ENCODE measurements at places on chromosomes 12 and 14.
A peak's percentile ranks its signal among the peaks of the same experiment; 100 is the strongest.

GRCh38 chr12:91171476-91171875, 11.1 kb downstream of the DCN start:
- no peak for DNase-seq

DNA sequence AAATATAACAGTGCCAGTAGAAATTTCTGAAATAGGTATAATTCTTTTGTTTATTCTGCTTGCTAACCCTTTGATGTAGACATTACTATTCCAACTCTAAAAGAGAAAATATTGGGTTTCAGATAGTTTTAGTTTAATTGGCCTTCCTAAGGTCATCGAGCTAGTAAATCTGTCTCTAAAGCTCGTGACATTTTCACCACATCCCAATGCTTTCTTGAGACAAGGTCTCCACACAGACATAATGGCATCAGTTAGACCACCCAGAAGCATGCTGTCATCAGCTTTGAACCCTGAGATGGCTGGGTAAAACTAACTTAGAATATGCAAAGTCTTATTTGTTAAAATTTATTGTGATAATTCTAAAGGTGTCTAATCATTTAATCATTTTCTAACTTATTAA, 52.0 kb downstream of the PIK3C2G start:
- DNase-seq, result no peak

DNA sequence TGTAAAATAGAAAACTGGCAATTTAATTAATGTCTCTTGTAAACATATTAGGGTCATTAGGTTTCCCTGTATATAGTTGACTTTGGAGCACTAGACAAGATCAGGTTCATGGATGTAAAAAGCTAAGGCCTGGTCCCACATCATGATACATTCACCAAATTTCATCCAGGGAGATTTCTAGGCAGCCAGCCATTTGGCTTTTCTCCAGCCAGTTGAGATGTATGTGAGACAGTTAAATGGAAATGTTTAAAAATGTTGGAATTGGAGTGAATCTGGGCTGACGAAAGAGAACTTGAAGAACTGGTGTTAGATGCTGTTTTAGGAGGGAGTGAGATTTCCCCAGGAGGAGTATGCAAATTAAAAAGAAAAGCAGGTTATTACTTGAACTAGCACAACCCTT, 41.8 kb upstream of the CLEC14A start:
- DNase-seq, result no peak

GRCh38 chr12:120190386-120190785, 4.1 kb downstream of the GCN1 start:
- no peak for DNase-seq

DNA sequence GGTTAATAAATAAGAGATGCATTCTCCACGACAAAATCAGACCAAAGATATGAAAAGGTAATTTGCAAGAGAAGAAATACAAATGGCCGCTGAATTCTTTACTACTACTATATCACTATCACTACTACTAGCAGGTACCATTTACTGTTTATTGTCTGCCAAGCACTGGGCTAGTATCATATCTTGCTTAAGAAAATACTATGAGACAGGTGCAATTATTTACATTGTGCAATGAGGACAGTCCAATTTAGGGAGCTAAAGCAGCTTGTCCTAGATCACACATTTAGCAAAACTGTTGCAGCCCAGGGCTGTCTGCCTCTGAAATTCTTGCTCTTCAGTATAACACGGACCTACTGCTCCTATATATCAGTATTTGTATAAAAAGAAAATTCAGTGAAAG, 52.8 kb downstream of the CRADD start:
- no peak for DNase-seq

- no peak for DNase-seq
Measured at GRCh38 chr14:100575266-100575995, 11.8 kb downstream of the BEGAIN start.

DNA sequence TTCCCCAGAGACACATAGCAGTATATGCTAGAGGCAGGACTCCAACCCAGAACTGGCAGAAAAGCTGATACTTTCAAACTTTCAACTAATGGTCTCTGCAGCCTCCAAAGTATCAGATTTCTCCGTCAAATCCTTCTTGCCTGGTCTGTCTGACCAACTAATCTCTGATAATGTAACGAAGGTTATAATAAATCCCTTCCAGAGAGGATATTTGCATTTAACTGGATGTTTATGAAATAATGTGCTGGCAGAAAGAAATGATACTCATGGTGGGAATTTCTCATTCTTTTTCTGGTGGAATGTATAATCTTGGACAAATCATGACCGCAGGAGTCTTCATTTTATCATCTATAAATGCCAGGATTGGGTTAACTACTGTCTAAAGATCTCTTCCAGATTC, 860.3 kb downstream of the DIO2 start:
- no peak for DNase-seq

GRCh38 chr12:83664650-83665049, 977.9 kb downstream of the TMTC2 start:
- no peak for DNase-seq

DNA sequence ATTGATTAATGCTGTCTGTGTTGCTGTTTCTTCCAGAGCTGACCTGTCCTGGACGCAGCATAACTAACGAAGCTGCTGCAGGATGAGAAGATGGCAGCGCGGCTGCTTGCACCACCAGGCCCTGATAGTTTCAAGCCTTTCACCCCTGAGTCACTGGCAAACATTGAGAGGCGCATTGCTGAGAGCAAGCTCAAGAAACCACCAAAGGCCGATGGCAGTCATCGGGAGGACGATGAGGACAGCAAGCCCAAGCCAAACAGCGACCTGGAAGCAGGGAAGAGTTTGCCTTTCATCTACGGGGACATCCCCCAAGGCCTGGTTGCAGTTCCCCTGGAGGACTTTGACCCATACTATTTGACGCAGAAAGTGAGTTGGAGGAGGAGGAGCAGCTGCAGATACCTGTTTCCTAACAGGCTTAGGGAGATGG, 71.7 kb downstream of the SCN8A start:
- no peak for DNase-seq

- DNase-seq, result no peak
Measured at GRCh38 chr12:49905718-49906314, 2.1 kb upstream of the FAIM2 start.

DNA sequence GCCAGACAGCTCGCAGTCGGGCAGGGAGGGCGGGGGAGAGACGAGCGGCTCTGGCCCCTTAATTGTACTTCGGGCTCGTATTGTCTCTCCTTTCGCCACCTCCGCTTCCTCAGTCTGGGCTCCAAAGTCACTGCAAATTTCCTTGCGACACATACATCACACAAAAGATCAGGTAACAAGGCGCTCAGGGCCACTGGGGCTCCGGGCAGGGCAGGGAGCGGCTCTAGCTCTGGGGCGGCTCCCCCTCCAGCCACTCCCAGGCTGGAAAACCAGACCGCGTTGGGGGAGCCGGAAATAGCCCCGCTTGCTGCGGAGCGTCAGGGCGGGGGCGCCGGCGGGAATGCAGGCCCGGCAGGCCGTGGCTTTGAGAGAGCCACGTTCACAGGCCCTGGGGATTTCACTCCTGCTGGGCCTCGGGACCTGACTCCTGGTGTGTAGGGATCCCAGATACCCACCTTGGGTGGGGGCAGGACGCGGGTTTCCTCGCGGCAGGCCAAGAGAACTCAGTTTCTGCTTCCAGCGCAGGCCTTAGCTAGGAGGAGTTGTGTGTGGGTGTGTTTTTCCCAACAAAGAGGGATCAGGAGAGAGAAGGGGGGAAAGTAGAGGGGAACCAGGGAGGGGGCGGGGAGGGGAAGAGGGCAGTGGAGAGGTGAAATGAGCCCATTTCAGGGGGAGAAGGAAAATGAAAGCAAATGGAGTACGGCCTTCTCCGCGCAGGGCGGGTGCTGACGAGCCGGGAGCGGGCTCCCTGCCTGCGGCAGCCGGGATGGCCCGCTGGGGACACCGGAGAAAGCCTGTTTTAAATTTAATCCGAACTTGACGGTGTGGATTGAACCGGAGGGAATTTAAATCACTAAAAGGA, 4.4 kb upstream of the HOXC9 start:
- DNase-seq, result no peak

GRCh38 chr14:102873546-102874061, 48.9 kb upstream of the AMN start:
- no peak for DNase-seq

DNA sequence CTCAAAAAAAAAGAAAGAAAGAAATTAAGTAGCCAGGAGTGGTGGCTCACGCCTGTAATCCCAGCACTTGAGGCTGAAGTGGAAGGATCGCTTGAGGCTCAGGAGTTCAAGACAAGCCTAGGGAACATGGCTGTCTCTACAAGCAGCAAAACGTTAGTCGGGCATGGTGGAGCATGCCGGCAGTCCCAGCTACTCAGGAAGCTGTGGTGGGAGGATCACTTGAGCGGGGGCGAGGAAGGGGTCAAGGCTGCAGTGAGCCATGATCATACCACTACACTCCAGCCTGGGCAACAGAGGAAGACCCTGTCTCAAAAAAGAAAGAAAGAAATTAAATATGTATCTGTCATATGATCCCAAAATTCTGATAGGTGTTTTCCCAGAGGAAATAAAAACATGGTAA, 5.3 kb downstream of the RAD52 start:
- DNase-seq, result no peak

DNA sequence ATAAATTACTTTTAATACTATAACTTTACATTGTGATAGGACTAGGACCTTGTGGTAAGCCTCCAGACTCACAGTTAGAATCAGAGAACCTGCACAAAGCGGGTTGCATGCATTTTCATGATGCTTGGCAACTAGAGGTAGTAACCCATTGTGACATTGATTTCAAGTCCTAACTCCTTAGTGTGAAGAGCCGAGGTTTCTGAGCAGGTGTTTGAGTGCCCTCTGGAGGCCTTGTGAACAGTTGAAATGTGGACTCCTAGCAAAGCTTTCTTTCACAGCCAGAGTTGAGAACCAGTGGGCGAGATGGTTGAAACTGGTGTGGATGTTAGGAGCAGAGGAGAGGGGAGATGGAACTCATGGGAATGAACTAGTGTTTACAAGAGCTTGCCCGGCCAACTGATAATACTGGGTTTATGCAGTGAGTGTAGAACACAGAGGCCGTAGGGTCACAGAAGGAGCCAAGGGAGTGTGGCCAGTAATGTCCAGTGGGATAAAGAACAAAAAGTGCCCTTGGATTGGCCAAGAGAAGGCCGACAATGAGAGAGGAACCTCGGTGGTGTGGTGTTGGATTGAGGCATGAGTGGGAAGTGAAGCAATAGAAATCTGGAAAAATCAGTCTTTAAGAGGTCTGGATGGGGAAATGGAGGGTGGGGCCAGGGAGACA, 10.9 kb downstream of the ZNF664 start:
- peak; percentile 48 for DNase-seq

- no peak for DNase-seq
Measured at GRCh38 chr14:99545586-99545985, 58.4 kb downstream of the CCDC85C start.

DNA sequence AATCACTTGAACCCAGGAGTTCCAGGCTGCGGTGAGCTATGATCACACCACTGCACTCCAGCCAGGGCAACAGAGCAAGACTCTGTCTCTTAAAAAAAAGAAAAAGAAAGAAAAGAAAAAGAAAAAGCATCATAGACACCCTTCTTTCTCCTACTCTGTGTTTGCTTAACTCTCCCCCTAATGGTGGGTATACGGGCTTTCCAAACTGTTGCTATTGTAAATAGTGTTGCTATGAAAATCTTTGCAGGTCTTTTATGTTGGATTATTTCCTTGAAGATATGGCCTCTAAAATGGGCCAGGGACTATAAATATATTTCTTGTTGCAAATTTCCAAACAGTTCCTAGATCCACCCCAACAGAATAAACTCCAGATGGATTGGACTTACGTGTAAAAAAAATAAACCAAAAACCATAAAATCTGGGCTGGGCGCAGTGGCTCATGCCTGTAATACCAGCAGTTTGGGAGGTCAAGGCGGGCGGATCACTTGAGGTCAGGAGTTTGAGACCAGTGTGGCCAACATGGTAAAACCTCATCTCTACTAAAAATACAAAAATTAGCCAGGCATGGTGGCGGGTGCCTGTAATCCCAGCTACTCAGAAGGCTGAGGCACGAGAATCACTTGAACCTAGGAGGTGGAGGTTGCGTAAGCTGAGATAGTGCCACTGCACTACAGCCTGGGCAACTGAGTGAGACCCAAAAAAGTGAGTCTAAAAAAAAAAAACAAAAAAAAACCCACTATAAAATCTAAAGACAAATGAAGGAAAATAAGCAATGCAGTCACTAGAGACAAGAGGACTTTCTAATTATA, 25.9 kb downstream of the NFKBIA start:
- no peak for DNase-seq

DNA sequence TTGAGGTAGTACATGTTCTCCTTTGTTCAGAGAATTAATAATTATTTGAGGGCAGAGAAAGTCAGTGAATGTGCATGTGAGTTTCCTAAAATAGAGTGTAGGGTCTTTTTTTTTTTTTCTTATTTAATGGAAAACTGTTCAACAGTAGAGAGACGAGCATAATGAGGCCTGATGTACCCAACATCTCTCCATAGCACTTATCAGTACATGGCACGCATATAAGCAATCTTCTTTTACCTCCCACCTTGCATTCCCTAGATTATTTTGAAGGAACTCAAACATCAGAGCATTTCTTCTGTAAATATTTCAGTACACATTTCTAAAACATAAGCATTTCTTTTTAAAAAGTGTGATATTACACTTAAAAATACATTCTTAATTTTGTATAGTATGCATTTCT, 87.8 kb downstream of the KTN1 start:
- DNase-seq, result no peak

GRCh38 chr14:68065322-68065721, 245.7 kb downstream of the RAD51B start:
- no peak for DNase-seq

DNA sequence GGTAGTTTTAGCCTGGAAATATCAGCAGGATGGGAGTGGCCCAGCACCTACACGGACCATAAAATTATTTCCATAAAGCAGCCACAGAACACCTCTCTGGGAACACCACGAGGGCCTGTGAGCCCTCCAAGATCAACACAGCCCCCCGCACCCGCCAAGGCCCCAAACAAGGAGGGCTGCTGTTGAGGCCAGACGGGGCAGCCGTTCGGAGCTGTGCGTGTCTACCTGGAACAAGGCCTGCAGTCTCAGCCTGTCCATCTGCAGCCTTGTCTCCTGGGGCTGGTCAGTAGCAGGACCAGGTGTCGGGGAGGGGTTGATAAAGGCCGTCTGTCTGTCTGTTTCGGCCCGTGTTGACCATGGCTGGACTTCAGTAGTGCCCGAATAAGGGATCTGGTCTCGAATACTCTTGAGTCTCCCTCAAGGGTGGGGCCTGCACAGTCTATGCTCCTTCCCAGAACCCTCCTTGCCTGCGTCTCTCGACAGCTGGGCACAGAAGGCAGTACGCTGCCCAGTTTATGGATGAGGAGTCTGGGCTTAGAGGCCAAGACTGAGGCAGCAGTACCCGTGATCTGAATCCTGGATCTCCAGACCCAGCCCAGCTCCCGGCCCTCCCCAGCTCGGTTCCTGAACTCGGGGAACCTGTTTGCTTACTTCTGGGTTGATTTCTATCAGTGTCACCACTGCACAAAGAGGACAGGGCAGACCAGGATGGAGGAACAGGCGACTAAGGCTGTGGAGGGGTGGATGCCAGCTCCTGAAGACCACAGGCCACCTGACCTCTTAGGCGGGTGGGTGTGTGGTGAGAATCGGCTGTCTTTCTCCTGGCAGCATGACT, 23.1 kb upstream of the DLK1 start:
- no peak for DNase-seq

- no peak for DNase-seq
Measured at GRCh38 chr12:58459191-58459590, 461.1 kb downstream of the LRIG3 start.
